ENCODE measurements at places on chromosomes 13 and 19.

GRCh38 chr13:114024603-114025404, 50.9 kb upstream of the C13orf46 start:
- no peak for DNase-seq

DNA sequence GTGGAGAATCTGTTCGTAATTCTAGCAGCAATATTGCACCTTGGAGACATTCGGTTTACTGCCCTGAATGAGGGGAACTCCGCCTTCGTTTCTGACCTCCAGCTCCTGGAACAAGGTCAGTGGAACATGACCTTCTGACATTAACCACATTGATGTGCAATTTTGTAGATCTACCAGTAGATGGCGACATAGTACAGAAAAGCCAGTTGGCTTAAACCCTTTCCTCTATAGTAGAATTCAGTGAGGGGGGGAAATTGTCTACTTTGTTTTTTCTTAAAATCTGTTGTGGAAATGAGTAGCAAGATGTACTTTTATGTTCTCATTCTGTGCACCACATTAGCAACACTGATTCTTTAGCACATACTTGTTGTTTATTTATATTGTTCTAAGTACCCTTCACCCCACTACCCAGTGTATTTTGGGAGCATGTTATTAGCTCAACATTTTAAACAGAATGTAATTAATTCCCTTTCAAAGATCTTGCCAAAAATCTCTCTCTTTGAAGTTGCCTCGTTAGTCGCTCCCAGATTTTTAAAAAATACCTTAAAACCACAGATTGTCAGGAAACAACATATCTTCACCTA, 332.2 kb downstream of the MYO16 start:
- peak; percentile 54 for DNase-seq

- no peak for DNase-seq
These were observed 82.3 kb upstream of the C1QTNF9B start for GRCh38 chr13:23979361-23980159.

DNA sequence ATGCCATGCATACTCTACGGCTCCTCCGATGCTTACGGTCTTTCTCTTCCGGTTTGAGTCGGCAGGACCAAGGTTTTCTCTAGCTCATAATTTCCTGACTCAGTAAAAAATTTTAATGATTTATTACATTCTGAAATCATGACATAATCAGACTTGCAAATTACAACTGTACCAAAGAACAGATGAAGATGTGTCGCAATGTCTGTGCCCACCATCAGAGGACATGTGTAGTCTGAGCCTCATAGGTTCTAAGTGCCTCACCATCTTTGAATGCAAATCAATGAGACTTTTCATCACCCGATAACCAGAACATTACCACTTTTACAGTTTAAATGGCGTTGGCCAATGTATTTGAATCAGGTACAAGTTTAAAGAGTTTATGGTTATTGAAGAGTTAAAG, 213.1 kb downstream of the NHLRC3 start:
- no peak for DNase-seq

DNA sequence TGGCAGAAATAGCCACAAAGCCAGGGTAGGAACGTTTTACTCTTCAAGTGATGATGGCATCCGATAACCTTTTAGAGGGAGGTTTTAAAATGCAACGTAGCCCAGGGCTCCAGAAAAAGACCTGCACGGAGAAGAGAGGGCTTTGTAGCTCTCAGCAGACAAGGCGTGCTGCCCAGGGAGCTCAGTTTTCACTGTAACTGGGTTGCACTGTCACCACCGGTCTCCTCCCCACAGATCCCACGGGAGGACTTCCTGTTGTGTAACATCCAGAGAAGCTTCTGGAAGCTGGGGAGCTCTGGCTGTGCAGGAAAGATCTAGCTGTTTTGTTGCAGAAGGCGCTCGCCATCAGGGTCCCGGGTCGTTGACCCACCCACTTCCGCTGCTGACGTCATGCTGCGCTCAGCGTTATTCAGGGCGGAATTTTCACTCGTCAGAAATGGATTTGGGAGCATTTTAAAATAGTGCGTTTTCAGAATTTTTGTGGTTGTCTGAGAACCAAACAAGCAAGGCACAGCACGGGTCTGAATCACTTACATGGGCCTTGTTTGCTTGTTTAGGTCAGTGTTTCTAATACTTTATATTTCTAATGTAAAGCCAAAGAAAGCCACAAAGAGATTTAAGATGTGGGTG, 50.8 kb downstream of the ATP11A start:
- DNase-seq = peak; percentile 59

- DNase-seq = no peak
These were observed 592.9 kb downstream of the KCTD12 start for GRCh38 chr13:76293346-76293745.

DNA sequence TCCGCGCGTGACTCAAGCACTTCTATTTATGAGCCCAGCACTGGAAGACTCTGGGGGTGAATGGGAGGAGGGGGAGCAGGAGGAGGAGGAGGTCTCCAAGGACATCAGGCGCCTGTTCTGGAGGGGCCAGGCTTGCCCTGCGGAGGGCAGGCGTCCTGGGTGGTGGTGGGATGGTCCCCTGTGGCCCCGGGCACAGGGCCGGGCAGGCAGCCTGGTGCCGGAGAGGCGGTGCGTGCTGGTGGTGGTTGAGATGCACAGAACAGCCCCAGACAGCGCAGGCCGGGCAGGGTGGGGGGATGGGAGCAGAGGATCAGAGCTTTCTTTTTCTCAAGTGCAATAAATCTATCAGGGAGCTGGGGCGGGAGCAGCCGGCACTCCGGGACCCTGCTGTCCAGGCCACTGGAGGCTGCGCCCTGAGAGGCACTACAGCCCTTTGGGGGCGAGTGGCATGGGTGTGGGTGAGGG, 14.0 kb downstream of the NKPD1 start:
- no peak for DNase-seq

- no peak for DNase-seq
These were observed 10.2 kb downstream of the COLGALT1 start for GRCh38 chr19:17565611-17566010.

GRCh38 chr13:93522501-93522900, 295.9 kb downstream of the GPC6 start:
- no peak for DNase-seq

DNA sequence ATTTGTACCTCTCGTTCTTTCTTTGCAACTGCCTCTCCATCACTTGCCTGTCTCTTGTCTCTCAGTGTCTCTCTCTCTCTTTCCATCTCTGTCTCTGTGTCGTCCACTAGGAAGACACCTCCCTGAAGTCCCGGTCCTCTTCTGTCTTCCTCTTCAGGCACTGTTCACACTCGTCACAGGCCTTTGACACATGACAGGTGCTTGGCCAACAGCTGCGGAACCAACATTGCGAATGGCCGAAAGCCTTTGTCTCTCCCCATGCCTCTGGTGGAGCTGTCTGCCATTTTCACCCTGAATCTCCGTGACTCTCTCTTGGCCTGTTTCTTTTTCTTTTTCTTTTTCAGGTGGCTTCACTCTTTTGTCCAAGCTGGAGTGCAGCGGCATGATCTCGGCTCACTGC, 2.8 kb downstream of the HIPK4 start:
- DNase-seq = no peak

GRCh38 chr19:11405846-11406643, 13.1 kb downstream of the RGL3 start:
- DNase-seq = no peak

- DNase-seq = peak; percentile 25
These were observed 57.1 kb downstream of the ZNF568 start for GRCh38 chr19:36973021-36973843.

All from K562 (cell line).